ENCODE measurements at places on chromosomes 13 and 19.

- DNase-seq: peak; percentile 40
These were observed 13.3 kb upstream of the AKAP8L start for GRCh38 chr19:15432018-15432494.

- DNase-seq: no peak
These were observed 70.4 kb downstream of the SIPA1L3 start for GRCh38 chr19:37977391-37977790.

GRCh38 chr13:28489524-28489931, 5.4 kb downstream of the FLT1 start:
- DNase-seq: no peak

GRCh38 chr19:31543456-31543855, 194.2 kb upstream of the TSHZ3 start:
- DNase-seq: no peak

GRCh38 chr19:33524024-33524664, 2.6 kb upstream of the PEPD start:
- DNase-seq: no peak

DNA sequence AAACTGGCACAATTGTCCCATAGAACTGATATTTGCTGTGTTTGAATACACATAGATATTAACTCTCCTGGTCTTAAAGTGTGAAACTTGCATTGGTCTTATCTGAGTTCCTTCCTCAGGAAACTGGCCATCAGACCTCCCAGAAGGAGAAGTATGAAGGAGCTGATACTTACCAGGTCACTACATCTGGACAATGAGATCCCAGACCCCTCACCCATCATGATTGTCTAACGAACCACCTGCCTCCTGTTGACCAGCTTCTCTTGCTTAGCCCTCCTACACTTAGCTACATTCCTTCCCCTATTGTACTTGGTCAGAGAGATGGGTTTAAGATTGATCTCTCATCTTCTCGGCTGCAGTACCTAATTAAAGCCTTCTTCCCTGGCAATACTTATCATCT, 413.3 kb downstream of the KCTD12 start:
- no peak for DNase-seq

DNA sequence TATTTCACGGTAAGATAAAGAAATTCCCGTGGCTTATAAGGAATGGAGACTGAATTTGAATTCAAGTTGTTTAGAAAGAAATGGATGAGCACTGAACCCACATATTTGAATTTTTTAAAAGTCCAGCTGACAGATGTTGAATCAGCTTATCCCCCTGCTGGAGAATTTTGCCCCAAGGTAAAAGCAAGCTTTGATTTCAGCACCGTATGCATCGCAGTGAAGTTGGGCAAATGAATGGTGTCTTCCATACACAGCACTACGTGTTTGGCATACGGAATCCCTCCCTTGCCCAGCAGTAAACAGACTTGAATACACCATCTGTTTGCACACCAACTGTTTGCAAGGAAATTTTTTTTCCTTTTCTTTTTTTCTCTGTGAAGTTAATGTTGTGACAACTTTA, 77.5 kb upstream of the PEG3 start:
- no peak for DNase-seq

GRCh38 chr13:29993716-29994488, 143.5 kb upstream of the UBL3 start:
- no peak for DNase-seq

- peak; percentile 76 for DNase-seq
These were observed 9.5 kb downstream of the ADAMTSL5 start for GRCh38 chr19:1503089-1503924.

- DNase-seq: no peak
These were observed 81.8 kb upstream of the RUBCNL start for GRCh38 chr13:46468570-46469463.

DNA sequence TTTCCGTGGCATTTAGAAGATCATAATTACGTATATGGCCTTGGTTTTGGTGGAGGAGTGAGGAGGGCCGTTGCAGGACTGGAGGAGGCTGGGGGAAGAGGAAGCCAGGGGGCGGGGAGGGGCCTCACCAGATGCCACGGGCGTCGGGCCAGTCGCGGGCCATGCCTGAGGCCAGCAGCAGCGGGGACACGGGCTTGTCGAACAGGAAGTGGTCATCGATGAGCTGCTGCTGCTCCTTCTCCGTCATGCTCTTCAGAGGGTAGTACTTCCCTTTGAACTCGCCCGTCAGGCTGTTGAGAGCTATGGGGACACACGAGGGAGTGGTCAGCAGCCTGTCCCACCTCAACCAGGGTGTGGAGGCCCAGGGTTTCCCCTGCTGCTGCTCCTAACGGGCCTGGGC, 11.1 kb downstream of the CKM start:
- DNase-seq: no peak

DNA sequence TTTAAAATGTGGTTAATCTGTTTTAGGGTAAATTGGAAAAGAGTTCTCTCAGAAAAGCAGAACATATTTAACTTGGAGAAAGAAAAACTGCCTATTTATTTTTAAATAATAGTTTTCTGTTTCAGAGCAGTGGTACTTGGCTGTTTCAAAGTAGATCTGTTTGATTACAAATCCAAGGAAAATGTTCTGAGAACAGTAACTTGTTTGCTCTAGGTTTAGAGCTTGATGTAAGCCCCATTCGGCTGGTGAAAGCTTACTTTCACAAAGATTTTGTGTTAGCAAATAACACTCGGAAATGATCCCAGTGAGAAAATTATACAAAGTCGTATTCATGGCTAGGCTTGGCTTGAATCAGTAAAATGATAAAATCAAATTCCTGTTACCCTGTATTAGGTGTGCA, 395.8 kb upstream of the GPC6 start:
- no peak for DNase-seq

DNA sequence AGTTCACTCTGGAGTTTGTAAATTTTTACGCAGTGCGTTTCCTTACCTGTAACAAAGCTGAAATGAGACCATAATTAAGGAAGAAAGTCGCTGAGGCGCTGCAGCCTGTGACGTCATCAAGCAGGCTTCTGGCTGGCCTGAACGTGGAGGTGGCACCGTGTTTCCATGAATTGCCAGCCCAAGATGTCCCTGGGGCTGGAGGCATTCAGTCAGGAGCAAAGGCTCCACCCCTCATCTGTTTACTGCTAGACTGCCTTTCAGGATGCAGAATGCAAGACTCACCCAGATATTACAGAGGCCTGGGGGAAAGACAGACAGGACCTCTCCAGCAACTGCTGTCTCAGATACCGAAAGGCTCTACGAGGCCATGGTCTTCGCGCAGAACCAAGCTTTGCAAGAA, 424.6 kb downstream of the TSHZ3 start:
- DNase-seq: no peak

DNA sequence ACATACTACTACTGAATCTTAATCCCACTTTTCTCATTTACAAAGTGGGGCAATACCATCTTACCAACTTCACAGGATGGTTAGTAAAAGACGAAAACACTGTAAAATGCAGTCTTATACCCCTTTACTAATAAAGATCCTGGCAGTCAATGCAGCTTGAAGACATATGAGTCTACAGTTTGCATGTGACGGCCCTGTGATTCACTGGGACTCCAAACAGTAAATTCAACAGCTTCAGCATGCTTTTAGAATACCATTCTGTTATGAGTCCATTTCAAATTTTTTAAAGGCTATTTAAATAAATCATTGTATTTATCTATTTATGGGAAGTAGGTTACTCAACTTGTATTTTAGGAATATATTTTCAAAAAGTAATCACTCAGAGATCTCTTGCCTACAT, 629.1 kb downstream of the LIG4 start:
- DNase-seq: no peak

- DNase-seq: no peak
These were observed 309.6 kb downstream of the RFC3 start for GRCh38 chr13:34127523-34127922.

DNA sequence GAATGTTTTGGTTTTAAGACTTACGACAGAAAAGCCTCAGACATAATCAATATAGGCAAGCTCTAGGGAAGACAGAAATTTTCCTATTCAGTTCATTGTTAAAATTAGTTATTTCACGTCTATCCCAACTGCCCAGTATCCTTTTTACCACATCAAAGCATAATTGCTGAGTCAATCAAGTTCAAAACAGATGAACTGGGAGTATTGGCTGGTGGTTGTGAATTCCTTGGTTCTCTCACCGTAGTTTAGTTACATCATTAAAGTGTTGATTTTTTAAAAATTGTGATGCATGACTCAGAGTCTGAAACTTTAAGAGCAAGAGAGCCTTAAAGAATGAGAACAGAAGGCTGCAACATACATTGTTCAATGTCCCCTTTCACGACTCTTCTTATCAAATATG, 143.3 kb upstream of the FREM2 start:
- DNase-seq: no peak

DNA sequence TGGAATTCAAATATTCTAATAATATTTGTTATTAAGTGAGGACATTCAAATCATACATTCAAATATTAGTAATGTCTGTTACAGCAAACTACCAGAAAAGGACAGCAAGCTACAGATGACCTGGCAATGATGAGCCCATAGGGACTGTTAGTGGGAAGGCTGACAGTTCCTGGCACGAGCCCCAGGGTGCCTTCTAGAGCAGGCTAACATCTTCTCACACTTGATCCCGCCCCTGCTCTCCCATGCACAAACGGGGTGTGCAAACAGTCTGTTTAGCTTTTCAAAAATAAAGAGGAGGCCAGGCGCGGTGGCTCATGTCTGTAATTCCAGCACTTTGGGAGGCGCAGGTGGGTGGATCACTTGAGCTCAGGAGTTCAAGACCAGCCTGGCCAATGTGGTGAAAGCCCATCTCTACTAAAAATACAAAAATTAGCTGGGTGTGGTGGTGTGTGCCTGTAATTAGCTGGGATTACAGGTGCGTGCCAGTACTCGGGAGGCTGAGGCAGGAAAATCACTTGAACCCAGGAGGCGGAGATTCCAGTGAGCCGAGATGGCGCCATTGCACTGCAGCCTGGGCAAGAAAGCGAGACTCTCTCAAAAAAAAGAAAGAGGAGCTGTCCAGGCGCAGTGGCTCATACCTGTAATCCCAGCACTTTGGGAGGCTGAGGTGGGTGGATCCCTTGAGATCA, 9.6 kb upstream of the GARRE1 start:
- no peak for DNase-seq

- peak; percentile 47 for DNase-seq
These were observed 4.6 kb downstream of the PPP5C start for GRCh38 chr19:46351241-46352041.

DNA sequence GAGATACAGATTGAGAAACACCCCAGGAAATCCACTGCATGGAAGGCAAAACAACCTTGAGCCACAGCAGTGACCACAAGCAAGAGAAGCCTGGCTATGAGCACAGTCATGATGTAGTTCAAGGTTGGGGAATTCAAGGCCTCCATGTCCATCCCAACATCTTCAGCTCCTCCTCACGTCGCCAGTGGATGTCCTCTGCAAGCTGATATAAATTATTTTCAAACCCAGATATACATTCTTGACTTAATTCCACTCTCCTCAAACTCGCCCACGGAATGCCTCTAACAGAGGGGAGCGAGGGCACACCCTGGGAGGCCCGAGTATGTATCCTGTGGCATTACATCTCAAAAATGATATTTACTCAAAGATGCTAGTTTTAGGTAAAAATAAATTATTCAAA, 105.5 kb downstream of the SHISA2 start:
- DNase-seq: no peak

DNA sequence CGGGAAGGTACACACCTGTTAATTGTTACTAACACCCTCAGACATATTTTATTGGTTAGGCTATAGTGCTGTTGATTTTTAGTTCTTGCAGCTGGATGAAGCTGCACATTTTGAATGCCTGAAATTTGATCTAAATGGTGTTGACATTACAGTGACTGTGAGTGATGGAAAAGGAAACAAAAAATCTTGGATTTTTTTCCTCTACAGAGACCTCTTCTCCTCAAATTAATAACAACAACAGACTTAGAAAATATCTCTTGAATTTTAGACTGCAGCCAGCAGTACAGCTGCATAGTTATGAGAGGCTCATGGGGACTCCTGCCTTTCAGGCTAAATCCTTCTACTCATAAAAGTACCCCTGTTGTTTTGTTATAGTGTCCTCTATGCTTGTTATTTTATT, 500.5 kb upstream of the SPRY2 start:
- DNase-seq: no peak

DNA sequence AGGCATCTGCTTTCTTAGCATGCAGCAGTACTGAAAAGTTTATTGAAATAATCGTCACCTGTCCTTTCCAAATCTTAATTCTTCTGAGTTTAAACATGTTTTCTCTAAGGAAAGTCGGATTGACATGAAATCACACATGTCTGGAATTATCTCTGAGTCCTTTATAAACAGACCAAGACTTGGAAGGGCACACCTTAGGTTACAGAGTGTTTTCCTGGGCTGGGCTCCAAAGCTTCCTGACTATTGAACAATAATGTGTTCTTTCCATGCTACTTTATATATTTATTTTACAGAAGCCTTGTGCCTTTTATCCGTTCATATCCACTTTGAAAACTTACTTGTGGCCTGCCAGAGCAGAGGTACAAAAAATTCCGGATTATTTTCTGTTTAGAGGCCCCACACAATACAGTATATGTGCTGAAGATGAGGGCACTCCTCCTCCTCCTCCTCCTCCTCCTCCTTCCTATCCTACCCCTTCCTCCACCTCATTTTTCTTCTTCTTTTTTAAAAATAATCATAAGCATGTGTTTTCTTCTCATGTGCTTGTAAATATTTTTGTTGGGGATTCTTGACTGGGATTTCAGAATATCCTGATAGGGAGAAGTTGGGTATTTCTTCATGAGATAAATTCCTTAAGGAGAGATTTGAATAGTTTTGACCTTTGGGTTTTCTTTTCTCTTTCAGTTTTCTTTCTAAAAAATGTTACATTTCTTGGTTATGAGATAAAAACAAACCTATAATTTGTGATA, 52.3 kb downstream of the LRCH1 start:
- no peak for DNase-seq

DNA sequence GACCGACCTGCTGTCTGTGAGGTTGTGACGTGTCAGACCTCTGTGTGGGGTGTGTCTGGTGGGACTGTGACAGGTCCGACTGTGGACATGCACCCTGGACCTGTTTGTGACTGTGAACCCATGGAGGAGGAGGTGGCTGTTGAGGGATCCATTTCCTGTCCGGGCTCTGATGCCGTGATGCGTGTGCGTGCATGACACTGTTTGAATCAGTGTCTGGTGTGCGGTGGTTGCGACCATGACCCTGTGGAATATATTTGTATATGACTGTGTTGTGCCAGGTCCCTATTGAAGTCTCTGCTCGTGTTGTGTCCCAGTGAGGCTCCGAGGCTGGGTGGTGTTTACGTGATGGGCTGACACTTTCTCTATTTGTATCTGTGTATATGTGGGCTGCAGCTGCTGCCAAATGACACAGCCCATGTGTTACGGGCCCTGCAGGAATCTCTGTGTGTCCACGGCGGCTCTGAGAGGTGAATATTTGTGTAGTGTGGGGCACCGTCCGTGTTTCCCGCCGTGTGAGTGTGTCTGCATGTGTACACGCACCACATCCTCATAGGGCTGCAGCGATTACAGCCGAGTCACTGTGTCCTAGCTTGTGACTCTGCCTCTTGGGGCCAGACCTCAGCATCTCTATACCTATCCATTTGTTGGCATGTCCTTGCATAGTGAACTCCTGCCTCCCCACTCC, 18.3 kb downstream of the CCDC97 start:
- DNase-seq: peak; percentile 53
